ENCODE measurements at places on chromosomes 2 and 18.

- no peak for DNase-seq
Observed at GRCh38 chr2:20615068-20615465, 35.8 kb downstream of the HS1BP3 start.

GRCh38 chr2:3666613-3666975, 8.6 kb downstream of the ALLC start:
- DNase-seq, result no peak

- DNase-seq, result no peak
Observed at GRCh38 chr18:3796434-3796833, 346.5 kb downstream of the TGIF1 start.

- no peak for DNase-seq
Observed at GRCh38 chr2:157486596-157487270, 42.8 kb upstream of the CYTIP start.

GRCh38 chr2:23293063-23293462, 91.9 kb upstream of the KLHL29 start:
- DNase-seq, result no peak

GRCh38 chr2:217667035-217667434, 335.8 kb downstream of the TNS1 start:
- DNase-seq, result no peak

DNA sequence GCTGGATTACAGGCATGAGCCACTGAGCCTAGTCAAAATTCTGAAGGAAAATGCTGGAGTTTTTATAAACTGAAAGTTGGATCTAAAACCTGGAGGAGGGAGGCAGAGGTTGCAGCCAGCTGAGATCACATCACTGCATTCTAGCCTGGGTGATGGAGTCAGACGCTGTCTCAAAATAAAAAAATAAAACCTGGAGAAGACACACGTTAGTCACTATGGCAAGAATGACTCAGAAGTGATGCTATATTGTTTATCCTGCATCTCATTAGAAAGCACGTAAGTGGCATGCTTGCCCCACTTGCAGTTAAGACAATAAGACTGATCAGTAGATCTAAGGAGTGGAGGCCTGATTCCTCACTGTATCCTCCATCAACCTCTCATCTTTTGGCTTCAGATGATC, 106.6 kb upstream of the STON1 start:
- no peak for DNase-seq

Data from inflammatory macrophage treated with lipopolysaccharide for 4 hours (primary cell).